ENCODE measurements at places on chromosomes 12 and 14. TPM values are rescaled to one million over a fixed set of nuclear protein-coding genes. Genes with fewer than 3 reads are reported as not detected.

CDC42BPB gene
- total RNA-seq = 102 TPM

- DNase-seq = no peak
These were observed 313.3 kb downstream of the DUSP6 start for GRCh38 chr12:89038831-89039512.

DNA sequence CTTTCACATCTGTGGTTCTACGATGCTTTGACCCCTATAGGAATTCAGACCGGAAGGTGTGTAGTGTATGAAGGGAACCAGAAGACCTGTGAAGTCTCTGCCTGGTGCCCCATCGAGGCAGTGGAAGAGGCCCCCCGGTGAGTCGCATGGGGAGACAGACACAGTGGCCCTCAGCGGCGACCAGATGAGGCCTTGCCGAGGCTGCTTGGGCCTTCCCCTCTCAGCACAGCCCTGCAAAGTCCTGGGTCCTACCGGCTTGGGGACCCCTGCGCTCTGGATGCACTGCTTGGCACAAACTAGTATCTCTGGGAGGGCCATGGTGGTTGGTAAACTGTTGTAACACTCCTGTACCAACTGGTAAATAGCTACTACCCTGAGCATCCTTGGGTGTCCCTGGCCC is 29.7 kb downstream of the P2RX7 start:
- no peak for DNase-seq

GRCh38 chr14:77086017-77086727 is 11.9 kb upstream of the CIPC start:
- DNase-seq = no peak

GRCh38 chr14:102392506-102392905 is 29.8 kb downstream of the TECPR2 start:
- DNase-seq = peak; percentile 85

GRCh38 chr12:5332551-5332950 is 99.4 kb upstream of the NTF3 start:
- no peak for DNase-seq

DNA sequence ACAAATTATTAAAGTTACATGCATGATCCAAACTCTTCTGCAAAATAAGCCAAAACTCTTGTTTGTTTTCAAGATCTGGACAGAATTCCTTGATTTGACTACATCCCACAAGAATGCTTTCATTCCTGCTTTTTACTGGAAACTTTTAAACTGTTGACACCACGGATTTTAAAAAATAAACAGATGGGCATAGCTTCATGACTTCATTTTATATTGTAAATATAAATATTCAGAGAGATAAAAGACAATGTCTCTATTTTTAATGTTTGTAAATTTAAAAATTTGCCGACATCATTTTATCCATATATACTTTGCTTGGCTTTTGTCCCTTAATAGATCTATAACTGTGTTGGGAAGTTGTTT is 134.3 kb upstream of the DCN start:
- DNase-seq = no peak

GRCh38 chr12:113467502-113468364 is 3.9 kb downstream of the LHX5 start:
- no peak for DNase-seq

GRCh38 chr12:124006846-124007713 is 34.1 kb downstream of the ZNF664 start:
- DNase-seq = no peak

- DNase-seq = no peak
These were observed 55.0 kb downstream of the TBK1 start for GRCh38 chr12:64506955-64507354.

- no peak for DNase-seq
These were observed 55.9 kb downstream of the WSCD2 start for GRCh38 chr12:108185002-108185401.

GRCh38 chr12:54258201-54258681 is 21.7 kb downstream of the CBX5 start:
- no peak for DNase-seq
